Left cardiac atrium (tissue), 4 donors: ENCODE measurements at places on chromosomes 7 and 10. TPM values are rescaled to one million over a fixed set of nuclear protein-coding genes. Genes with fewer than 3 reads are reported as not detected.

NODAL gene
- total RNA-seq, result not detected

NPSR1 gene
- not detected for total RNA-seq

OR2A42 gene
- 0.10 TPM for total RNA-seq

CADPS2 gene
- total RNA-seq, result 14.4 TPM

GRCh38 chr7:158316466-158317031 is 271.1 kb downstream of the PTPRN2 start:
- no peak for DNase-seq

- no peak for DNase-seq
These were observed 1.3 kb upstream of the ITPRIP start for GRCh38 chr10:104339469-104340110.

DNA sequence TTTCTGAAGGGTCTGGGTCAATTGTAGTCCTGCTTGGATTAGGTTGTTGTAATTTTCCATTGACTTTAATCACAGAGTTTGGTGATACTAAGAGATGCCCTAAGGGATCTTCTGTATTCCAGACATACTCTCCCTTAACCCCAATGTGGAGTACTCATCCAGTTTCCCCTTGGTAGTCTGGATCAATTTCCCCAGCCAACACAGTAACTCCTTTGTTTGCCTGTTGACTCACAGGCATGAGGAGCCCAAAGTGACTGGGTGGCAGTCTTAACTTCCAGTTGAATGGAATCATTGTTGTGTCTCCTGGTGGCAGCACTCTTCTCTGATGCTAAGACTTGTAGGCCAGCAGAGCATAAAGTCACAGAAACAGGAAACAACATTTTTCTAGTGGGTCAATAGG is 41.5 kb upstream of the PIK3CG start:
- DNase-seq, result no peak

DNA sequence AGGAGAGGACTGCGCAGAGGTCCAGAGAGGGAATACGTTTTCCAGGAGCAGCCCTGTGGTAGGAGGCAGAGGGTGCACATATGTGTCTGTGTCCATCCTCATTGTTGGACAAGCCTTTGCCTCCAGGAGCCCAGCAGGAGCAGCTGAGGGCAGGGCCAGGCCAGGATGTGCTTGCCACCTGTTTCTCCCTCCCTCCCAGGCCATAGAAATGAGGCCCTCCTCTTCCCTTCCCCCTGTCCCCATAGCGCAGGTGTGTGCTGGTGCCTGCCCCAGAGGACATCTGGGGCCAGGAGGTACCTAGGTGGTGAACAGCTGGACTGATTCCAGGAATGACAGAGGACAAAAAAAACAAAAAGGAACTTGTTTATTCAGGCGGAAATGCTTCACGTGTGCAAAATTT is 10.5 kb upstream of the CXCL12 start:
- no peak for DNase-seq

HKDC1 gene
- total RNA-seq, result not detected

DNA sequence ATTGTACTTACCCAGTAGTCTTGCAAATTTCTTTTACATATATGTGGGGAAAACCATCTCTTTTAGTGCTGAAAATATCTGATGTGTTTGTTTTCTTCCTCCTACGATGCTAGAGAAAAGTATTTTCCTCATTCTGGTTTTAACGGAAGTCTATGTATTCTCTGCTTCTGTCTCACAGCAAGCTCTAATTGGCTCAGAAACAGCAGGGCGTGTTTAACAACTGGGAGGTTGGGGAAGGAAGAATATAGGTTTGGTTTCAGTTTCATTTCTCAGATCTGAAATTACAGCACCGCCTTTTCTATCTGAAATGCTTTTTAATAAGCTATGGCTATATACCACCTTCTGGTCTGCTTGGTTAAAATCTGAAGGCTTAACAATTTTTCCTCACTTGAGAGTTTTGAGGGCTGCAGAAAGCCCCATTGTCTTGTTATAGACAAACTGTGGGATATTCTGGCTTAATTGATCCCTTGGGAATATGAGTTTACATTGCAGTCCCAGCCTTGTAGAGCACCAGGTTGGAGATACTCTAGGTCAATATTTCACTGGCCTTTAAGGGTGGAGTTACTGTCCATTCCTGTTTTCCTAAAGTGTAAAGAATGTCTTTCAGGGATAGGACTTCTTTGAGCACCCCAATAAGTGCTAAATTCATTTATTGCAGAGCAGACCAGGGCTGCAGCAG is at the start of gene SAMD9:
Gene SAMD9 (minus strand): TSS at position 128 of the 679 bp plus-strand sequence. CDS start 11,882 bp downstream, outside the sequence.
- peak; percentile 52 for DNase-seq

GRCh38 chr10:58220769-58221451 is 46.8 kb downstream of the IPMK start:
- no peak for DNase-seq

ADARB2 gene
- 0.27 TPM for total RNA-seq

ASL gene
- 14.7 TPM for total RNA-seq

DNA sequence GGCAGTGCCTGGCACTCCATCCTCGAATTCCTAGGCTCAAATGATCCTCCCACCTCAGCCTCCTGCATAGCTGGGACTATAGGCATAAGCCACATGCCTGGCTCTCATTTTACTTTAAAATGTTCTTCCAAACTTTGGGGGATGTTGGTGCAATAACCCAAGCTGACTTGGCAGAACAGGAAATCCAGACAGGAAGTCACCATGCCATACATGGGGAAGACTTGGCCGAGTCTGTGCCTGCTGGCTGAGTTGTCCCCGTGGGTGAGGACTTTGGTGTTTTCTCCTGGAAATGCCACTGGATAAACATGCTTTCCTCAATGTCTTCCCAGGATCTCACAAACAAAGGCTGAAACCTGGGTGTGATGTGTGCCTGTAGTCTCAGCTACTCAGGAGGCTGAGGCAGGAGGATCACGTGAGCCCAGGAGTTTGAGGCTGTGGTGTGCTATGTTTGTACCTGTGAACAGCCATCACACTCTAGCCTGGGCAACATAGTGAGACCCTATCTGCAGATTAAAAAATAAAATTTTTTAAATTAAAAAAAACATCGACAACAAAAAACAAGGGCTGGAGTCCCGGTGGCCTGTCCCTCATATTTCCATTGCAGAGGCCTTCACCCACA is 19.8 kb downstream of the HKDC1 start:
- DNase-seq, result peak; percentile 52

DNA sequence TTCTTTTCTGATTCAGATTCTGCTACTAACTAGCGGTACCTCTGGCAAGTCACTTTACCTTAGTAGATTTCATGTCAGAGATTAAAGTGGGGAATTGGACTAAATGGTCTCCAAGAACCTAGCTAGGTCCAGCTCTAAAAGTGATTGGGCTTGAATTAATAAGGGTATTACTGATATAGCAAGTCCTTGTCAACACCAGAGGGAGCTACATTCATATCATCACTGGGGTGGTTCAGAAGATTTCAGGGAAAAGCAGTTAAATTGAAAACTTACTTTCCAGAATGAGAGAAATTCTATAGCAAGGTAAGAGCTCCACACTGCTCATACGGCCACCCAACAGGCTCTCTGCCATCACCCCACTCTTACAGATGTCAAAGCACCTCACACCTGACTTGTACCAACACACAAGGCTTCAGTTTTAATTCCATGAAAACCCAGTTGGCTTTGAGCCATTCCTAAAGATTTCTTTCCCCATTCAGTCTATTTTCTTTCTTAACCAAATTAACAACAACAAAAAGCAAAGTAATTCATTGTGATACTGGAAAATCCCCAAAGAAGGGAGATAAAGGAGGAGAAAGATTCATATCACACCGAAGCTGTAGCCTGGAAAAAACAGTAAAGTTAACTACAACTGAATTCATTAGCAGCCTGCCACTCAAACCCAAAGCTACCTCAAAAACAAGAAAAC is 38.0 kb upstream of the SPOCK2 start:
- no peak for DNase-seq

- no peak for DNase-seq
These were observed 417.3 kb downstream of the RPS24 start for GRCh38 chr10:78450807-78451485.

- no peak for DNase-seq
These were observed 40.1 kb upstream of the GNA12 start for GRCh38 chr7:2884161-2884560.

WASHC2C gene
- 34.6 TPM for total RNA-seq

SH3PXD2A gene
- 24.6 TPM for total RNA-seq

EVX1 gene
- total RNA-seq, result not detected

LLCFC1 gene
- not detected for total RNA-seq

- DNase-seq, result no peak
These were observed 2.7 kb upstream of the KMT2E start for GRCh38 chr7:105011141-105011830.

PARD3 gene
- 23.1 TPM for total RNA-seq

DNA sequence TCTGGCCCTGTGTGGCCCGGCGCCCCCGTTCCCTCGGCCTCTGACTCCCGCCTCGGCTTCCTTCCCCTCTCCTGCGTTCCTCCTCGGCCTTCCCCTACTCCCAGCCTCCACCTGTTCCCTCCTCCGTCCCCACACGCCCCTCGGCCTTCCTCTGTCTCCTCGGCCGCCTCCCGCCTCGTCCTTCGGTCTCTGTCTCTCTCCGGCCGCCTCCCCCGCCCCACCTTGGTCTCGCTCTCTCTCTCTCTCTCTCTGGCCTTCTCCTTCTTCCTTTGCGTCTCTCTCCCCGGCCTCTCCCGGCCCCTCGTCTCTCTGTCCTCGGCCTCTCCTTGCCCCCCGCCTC is 588 bp downstream of the GET4 start:
- no peak for DNase-seq

- DNase-seq, result no peak
These were observed 564 bp downstream of the PDSS1 start for GRCh38 chr10:26697922-26698608.

- DNase-seq, result no peak
These were observed 711.2 kb downstream of the SORCS3 start for GRCh38 chr10:105352281-105352680.

GRCh38 chr10:114094795-114095194 is 51.1 kb downstream of the ADRB1 start:
- DNase-seq, result no peak

GRCh38 chr10:58859526-58859925 is 316.9 kb upstream of the PHYHIPL start:
- DNase-seq, result no peak

DNA sequence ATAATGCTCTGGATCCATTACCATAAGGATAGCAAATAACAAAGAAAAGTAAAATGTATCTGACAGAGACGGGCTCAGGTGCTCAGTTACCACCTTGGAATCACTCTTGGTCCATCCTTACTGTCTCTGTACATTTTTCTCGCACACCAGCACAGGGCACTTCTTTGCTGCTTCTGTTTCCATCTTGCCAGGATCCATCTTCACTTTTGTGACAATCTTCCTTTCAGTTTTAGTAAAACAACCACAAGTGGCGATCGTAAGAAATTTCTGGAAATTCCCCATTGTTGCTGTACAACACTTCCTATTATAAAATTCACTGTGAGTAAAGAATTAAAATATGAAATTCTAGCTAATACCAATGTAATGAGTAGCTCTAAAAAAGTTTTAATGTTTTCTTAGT is 695.5 kb downstream of the GRM8 start:
- DNase-seq, result no peak

DNA sequence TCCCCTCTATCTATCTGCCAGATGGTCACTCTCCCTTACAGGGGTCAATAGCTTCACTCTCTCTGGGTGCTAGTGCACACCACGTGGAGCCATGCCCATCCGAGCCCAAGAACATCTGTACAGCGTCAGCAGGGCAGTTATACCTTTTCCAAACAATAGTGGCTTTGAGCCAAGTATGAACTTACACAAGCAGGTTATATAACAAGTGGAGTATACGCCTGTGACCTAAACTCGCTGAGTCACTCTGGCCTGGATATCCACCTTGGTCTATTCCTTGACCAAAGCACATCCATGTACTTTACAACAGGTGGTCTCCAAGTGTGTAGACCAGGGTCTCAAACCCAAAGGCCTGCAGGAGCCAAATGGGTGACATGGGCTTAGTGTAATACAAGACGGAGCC is 20.3 kb downstream of the PLAC9 start:
- no peak for DNase-seq

DNA sequence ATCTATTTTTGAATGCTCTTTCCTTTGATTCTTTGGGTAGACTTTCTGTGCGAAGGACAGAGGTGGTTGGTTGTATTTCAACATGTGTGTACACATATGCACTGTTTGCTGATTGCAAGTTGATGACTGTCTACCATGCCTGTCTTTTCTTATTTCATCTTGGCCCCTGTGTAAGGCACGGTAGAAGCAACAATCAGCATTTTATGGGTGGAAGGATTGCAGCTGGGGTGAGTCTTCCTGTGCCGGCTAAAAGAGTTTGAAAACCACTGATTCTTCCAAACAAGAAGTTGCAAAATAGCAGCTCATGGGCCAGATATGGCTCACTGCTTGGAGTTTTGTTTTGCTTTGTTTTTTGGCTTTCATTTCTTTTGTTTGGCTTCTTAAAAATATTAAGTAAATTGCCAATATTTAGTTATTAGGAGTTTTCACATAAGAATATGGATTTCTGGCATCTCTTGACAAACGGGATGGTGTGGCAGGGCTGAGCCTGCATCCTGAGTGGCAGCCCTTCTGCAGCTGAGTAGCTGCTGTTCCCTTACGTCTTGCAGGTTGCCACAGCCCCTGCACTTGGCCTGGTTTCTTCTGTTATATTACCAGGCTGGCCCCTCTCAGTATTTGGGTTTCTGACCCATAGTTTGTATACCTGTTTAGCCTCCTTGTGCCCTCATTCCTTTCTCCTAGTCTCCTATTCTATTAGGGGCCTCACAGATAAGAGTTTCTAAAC is 7.2 kb downstream of the ZNF862 start:
- DNase-seq, result no peak

ELMO1 gene
- 15.6 TPM for total RNA-seq

MMP21 gene
- 0.34 TPM for total RNA-seq

DNA sequence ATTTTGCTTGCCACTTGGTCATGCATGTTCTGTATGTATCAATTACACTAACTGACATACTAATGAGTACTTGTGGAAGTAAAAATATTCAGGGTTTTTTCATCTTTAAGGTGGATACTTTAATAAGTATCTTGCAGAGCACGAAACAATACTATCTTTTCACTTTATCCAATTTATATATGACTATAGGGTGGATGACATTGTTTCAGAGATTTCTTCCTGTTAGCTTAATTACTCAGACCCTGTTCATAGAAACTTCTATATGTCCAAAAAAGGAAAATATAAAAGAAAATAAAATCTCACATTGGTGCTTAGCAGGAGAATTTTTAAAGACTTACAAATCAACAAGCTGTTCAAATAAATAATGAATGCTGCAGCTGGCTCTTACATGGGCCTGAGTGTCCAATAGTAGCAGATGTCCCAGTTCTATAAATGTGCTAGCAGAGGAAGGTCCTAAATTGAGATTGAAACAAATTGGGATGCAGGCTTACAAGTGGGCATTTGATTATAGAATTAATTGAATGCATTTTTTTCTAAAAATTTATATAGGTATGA is 91.5 kb upstream of the THSD7A start:
- DNase-seq, result no peak

DEPP1 gene
- total RNA-seq, result 49.2 TPM

CPA1 gene
- 0.29 TPM for total RNA-seq

ARMC3 gene
- not detected for total RNA-seq

DNA sequence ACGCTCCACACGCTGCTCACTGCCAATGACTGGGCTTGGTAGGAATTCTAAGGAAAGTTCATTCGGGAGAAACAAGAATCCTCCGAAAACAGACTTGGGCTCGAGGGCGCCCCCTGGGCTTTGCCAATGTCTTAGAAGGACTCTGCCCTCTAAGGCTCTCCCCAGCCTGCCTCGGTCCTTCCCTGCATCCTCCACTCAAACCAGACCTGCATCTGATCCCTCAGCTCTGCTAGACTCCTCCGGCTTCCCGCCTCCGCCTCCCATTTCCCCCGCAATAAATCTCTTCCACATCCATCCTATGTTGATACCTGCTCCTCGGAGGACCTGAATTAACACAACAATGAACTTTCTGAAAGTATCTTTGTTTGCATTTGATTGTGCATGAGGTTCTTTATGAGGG is 177.6 kb downstream of the PLPP4 start:
- DNase-seq, result no peak

C7orf33 gene
- total RNA-seq, result not detected
